Endothelial cell of umbilical vein (primary cell): ENCODE measurements at places on chromosomes 2 and 18. TPM values are rescaled to one million over a fixed set of nuclear protein-coding genes. Genes with fewer than 3 reads are reported as not detected.
A peak's percentile ranks its signal among the peaks of the same experiment; 100 is the strongest.

DNA sequence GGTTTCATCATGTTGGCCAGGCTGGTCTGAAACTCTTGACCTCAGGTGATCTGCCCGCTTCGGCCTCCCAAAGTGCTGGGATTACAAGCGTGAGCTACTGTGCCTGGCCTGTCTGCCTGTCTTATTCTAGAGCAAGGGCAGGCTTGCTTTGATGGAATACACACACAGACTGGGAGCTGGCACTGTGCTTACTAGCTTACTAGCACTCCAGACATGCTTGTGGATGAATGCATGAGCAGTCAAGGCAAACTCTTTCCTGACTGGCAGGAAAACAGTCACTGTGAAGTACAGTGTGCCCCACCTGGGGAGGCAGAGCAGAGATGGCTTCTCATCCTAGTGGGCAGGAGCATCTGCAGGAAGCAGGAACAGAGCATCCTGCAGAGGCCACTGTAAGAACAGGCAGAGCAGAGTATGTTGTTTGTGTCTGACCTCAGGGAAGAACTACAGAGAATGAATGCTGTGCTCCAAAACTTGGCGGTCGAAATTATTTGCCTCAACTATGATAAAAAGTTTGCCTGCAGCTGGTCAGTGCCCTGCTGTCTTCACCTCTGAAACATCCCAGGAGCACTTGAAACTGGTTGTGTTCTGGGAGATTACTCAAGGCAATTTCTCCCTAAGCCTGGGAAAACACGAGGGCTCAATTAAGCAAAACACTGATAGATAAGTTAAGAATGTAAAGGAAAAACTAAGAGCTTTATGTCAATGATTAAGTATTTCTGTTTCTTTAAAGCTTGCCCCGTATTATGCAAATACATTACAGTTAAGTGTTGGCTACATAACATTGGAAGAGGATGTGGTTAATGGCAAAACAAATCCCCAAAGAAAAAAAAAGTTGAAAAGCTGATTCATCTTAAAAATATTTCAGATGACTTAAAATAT, 102.4 kb downstream of the VAPA start:
- peak; percentile 47 for DNase-seq

Gene SKOR2
- total RNA-seq, result not detected in 2 replicates

GRCh38 chr2:11263177-11263576, 81.3 kb downstream of the ROCK2 start:
- no peak for DNase-seq

DNA sequence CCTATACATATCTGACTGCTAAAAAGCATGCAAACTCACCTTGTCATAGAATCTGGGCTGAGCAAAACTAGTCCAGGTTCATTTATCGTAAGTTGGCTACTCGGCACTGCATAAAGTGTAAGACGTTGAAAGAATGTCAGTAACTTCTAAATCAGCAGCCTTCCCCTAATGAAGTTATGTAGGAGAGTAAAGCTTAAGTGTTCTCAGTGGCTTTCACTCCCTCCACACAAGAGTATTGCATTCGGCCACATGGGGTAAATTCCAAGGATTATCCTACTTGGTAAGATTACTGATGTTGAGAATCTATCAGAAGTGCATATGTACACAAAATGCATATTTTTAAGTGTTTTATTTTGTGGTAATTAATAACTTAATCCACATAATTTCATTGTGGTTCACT, 130.1 kb downstream of the LCLAT1 start:
- no peak for DNase-seq

DNA sequence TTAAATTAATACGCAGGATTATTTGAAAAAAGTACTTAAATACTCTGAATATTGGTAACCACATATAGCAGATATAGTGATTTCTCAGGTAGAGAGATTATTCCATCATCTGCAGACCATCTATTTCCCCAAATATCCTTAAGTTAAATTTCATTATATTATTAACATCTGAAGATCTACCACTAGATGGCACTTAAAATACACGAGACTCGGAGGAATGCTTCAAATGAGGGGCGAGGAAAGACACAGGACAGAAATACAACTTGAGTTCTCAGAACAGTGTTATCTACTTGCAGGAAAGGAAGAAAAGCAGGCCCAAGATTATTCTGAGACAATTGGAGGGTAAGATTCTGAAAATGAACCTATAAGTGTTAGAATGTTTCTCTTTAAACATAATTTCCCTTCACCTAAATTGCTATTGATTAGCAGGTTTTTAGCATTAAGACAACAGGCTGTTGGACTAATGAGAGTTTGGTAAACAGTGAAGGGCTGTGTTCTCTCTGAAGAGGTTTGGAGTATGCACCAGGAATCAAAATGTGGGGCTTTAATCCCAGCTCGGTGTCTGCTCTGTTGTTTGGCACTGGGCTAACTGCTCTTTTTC, 76.9 kb upstream of the GCFC2 start:
- DNase-seq, result peak; percentile 39

Gene PSMD1
- 156 and 163 TPM in 2 replicates for total RNA-seq

Gene KCNJ3
- total RNA-seq, result not detected in 2 replicates
